ENCODE measurements at places on chromosomes 1 and 21. TPM values are rescaled to one million over a fixed set of nuclear protein-coding genes. Genes with fewer than 3 reads are reported as not detected.
A peak's percentile ranks its signal among the peaks of the same experiment; 100 is the strongest.

Gene AMY2A
- not detected for total RNA-seq

GRCh38 chr1:147526501-147526900 is 14.8 kb upstream of the BCL9 start:
- no peak overlapping the region for H3K27ac ChIP-seq
- H3K4me1 ChIP-seq = no peaks in the 10 kb centered on the region
- H3K36me3 ChIP-seq = no peaks in the 10 kb centered on the region
- H3K27me3 ChIP-seq = no peaks in the 10 kb centered on the region
- no peak overlapping the region for H3K4me3 ChIP-seq
- no peak for DNase-seq

DNA sequence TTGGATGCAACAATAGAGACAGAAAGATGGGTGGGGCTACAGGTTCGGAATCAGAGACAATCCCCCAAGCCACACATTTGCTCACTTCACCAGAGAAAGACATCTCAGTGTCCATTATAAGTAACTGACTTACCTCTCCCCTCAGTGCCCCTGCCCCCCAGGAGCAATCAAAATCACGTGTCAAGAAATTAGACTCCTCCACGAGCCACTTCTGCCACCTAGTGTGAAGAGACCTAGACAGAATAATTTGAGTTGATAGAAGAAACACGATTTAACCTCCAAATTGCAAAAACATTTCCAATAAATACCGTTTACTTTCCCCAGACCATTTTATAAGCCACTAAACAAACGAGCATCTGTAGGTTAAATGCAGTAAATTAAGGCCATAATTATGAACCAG is 123.2 kb downstream of the SLC30A10 start:
- no peaks in the 10 kb centered on the region for H3K27me3 ChIP-seq
- no peak overlapping the region for H3K27ac ChIP-seq
- H3K36me3 ChIP-seq = no peaks in the 10 kb centered on the region
- H3K4me1 ChIP-seq = no peaks in the 10 kb centered on the region
- no peak overlapping the region for H3K4me3 ChIP-seq

DNA sequence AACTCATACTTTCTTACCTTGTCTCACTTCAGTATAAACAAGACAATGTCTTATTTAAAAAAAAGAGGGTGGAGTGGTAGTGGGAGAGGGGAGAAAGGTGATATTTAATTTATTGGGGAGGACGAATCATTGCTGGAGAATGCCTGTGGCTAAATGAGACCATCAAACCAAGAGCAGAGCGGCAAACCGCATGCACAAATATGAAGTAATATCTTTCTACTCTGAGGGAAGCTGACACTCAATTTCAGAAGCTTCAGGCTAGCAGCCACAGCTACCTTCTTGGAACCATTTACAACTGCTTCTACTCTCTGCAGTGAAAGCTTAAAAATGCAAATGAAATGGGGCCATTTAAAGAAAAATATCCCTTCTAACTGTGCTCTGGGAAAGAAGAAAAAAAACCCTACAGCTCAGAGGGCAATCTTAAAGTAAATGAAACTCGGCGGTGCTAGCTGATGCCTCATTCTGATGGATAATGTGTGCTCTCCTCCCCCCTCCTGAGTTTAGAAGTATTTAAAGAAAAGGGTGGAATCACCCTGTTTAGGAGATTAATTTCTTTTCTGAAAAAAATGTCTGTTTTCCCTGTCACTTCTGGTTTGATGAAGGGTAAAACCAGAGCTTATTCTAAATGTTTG is 178.2 kb upstream of the CAMK1G start:
- no peaks in the 10 kb centered on the region for H3K36me3 ChIP-seq
- no peak for DNase-seq
- no peak overlapping the region for H3K27ac ChIP-seq
- no peak overlapping the region for H3K4me3 ChIP-seq
- H3K4me1 ChIP-seq = no peaks in the 10 kb centered on the region

DNA sequence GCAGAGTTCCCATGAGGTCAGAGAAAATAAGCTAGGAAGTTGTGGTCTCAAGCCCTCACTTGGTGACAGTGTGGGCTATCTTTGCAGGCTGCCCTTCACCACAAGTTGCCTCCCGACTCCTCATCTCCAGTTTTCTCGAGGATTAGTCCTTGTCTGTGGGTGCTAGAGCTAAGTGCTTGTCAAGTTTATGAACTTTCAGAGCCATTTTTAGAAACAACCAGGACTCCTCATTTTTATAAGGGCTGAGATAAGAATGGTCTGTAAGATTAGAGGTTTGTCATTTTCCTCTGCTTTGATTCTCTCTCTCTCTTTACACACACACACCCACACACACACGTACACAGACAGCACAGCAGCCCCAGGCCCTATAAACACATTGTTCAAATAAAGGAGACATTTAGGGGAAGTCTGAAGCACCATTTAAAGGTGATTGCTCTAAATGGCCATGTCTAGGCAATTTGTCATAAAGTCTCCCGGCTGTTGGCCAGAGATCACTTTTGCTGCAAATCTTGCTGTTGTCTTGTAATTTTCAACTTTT is 127.2 kb downstream of the LACTBL1 start:
- H3K4me3 ChIP-seq = no peak overlapping the region
- peaks cover 41% of the 10 kb centered on the region for H3K4me1 ChIP-seq
- DNase-seq = no peak
- H3K36me3 ChIP-seq = no peaks in the 10 kb centered on the region
- H3K27me3 ChIP-seq = no peaks in the 10 kb centered on the region

DNA sequence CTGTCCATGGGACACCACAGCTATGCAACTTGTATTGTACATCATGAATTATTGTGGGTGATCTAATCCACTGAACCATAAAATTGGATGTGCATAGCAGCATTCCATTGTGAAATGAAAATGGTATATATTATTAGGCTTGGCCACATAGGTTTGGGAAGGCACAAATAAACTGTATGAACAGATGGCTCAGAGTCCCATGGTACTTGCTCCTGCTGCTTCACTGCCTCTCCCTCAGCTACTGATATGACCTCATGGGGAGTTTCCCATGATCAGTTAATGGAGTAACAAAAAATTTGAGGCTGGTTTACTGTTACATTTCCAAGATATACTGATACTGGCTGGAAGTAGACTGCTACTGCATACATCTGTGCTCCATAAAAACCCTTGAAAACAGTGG is 152.7 kb upstream of the NEGR1 start:
- H3K4me3 ChIP-seq = no peak overlapping the region
- DNase-seq = no peak
- no peaks in the 10 kb centered on the region for H3K27me3 ChIP-seq
- H3K27ac ChIP-seq = no peak overlapping the region

Gene HUNK
- total RNA-seq = 0.22 TPM

Gene KIF17
- total RNA-seq = 11.5 TPM

Gene CD160
- not detected for total RNA-seq

- H3K27me3 ChIP-seq = no peaks in the 10 kb centered on the region
- no peak overlapping the region for H3K4me3 ChIP-seq
- DNase-seq = no peak
- no peak overlapping the region for H3K27ac ChIP-seq
- no peaks in the 10 kb centered on the region for H3K4me1 ChIP-seq
- H3K36me3 ChIP-seq = peaks cover 78% of the 10 kb centered on the region
Measured at GRCh38 chr21:46247699-46248421, 19.3 kb upstream of the LSS start.

Gene PLEKHA6
- total RNA-seq = 3.3 TPM

Gene CCDC185
- total RNA-seq = not detected

Gene OR2T4
- not detected for total RNA-seq

DNA sequence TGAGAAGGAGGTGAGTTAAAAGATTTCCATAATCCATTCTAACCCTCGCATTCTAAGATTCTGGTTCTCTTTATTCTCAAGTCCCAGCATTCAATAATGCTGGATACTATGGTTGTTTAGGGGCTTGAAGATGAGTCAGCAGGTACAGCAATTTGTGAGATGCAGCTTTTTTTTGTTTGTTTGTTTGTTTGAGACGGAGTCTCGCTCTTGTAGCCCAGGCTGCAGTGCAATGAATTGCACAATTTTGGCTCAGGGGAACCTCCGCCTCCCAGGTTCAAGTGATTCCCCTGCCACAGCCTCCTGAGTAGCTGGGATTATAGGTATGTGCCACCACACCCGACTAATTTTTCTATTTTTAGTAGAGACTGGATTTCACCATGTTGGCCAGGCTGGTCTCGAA is 23.3 kb downstream of the EIF4G3 start:
- no peak overlapping the region for H3K4me3 ChIP-seq
- H3K4me1 ChIP-seq = peaks cover 23% of the 10 kb centered on the region
- DNase-seq = no peak
- peak overlapping the region; percentile 25 for H3K27ac ChIP-seq
- H3K27me3 ChIP-seq = no peaks in the 10 kb centered on the region

GRCh38 chr1:219123036-219123435 is 50.6 kb upstream of the LYPLAL1 start:
- H3K4me1 ChIP-seq = no peaks in the 10 kb centered on the region
- no peak overlapping the region for H3K27ac ChIP-seq
- no peaks in the 10 kb centered on the region for H3K27me3 ChIP-seq
- H3K4me3 ChIP-seq = no peak overlapping the region

- no peak for DNase-seq
- H3K4me3 ChIP-seq = no peak overlapping the region
- no peaks in the 10 kb centered on the region for H3K36me3 ChIP-seq
Measured at GRCh38 chr1:236172041-236172579, 29.8 kb downstream of the GPR137B start.

Gene IL19
- total RNA-seq = not detected

Gene MORN1
- 45.3 TPM for total RNA-seq

- DNase-seq = no peak
- no peaks in the 10 kb centered on the region for H3K4me1 ChIP-seq
- H3K27ac ChIP-seq = no peak overlapping the region
Measured at GRCh38 chr1:234409328-234409727, 36.1 kb downstream of the COA6 start.

DNA sequence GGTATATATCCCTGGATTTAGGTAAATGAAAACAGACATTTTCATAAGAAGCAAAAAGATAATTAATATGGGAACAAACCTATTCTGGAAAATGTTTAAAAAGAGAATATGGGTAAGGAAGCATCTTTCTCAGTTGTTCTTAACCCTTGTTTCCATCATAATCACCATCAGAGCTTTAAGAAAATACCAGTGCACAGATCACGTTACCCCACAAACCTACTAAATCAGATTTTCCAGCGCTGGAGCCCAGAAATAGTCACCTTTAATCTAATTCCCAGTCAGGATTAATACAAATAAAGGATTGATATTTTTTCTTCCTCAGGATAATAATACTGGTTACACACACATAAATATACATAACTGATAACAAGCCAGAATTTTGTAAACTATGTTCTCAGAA is 44.6 kb downstream of the PTPRC start:
- H3K4me1 ChIP-seq = peaks cover 6% of the 10 kb centered on the region
- DNase-seq = no peak
- no peaks in the 10 kb centered on the region for H3K27me3 ChIP-seq

GRCh38 chr1:54409156-54410142 is 3.3 kb upstream of the SSBP3 start:
- H3K36me3 ChIP-seq = no peaks in the 10 kb centered on the region
- no peak overlapping the region for H3K4me3 ChIP-seq
- no peak for DNase-seq
- H3K27me3 ChIP-seq = no peaks in the 10 kb centered on the region
- peak overlapping the region; percentile 86 for H3K27ac ChIP-seq

DNA sequence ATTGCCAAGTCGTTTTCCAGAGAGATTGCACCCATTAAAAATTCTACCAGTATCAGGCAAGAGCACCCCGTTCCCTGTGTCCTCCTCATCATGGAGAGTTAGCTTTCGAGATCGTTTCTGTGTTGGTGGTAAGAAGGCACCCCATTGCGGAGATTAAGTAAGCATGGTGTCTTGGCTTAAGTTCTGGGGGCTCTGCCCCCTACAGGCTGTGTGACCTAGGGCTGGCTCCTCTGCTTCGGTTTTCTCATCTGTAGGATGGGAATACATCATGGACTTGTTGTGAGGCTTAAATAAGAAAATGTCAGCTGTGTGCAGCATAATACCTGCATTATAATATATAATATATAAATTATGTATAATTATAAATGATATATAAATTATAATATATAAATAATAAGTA is 36.8 kb upstream of the TENT5C start:
- no peak overlapping the region for H3K4me3 ChIP-seq
- peaks cover 15% of the 10 kb centered on the region for H3K4me1 ChIP-seq
- no peaks in the 10 kb centered on the region for H3K27me3 ChIP-seq
- DNase-seq = no peak
- H3K36me3 ChIP-seq = no peaks in the 10 kb centered on the region
